Right hindlimb (tissue), 1 donor: ENCODE measurements at places on chromosomes 5 and 9.

DNA sequence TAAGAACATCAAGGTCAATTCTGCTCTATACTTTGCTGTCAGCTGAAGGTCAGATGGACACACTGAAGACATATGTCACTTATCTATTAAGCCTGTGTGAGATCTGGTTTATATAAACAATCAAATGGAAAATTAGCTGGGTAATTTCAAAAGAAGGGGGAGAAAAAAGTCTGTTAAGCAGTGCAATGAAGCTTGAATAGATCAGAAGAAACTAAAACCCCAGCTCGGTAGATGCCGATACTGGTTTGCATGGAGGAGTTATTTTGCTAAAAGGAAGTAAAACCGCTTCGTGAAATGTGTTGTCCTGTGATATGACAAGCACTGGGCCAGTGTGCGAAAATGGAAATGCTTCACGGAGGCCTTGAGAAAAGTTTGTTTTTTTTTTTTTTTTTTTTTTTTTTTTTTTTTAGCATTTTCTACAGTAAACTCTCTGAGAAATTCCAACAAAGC lies 148.8 kb downstream of the MEF2C start:
- no peak for DNase-seq

GRCh38 chr5:97499605-97500004 lies 316.6 kb upstream of the RIOK2 start:
- peak; percentile 19 for DNase-seq

DNA sequence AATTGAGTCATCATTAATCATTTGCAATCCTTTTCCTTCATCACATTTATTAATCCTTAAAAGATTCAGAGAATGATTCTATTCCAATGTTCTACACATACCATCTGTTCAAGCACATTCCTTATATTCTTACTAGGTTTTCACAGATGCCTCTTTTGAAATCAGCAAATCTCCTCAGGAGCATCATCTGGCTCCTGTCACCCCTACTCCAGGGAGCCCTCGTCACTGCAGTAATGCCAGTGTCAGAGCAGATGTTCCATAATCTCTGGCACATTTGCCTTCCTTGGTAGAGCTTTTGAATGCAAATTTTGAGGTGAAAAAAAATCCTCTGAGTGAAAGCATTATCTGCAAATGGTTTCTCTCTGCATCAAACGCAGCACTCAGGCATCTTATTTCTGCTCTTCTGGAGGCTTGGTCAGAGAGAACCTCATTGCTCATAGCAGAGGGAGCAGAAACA lies 7.6 kb upstream of the KCNV2 start:
- DNase-seq, result no peak

- DNase-seq, result no peak
Observed at GRCh38 chr5:53549792-53550191, 10.6 kb upstream of the NDUFS4 start.
